Smooth muscle cell of the coronary artery (primary cell): ENCODE measurements at places on chromosomes 11 and 22. TPM values are rescaled to one million over a fixed set of nuclear protein-coding genes. Genes with fewer than 3 reads are reported as not detected.

The OR51E2 gene
- under 0.01 TPM in 1 of 2 replicates, not detected in the other for total RNA-seq

The DNAJB13 gene
- 0.15 TPM in 1 of 2 replicates, not detected in the other for total RNA-seq

The TRPC6 gene
- under 0.01 and 9.8 TPM in 2 replicates for total RNA-seq

The PHOX2A gene
- total RNA-seq, result not detected in 2 replicates

The ATL3 gene
- total RNA-seq, result 57.1 and 70.7 TPM in 2 replicates

The WNT7B gene
- not detected in 2 replicates for total RNA-seq

The APOBEC3H gene
- 0.70 TPM in 1 of 2 replicates, not detected in the other for total RNA-seq

The NLRP14 gene
- 0.08 TPM in 1 of 2 replicates, not detected in the other for total RNA-seq

The MAPK8IP2 gene
- total RNA-seq, result 0.08 and 0.12 TPM in 2 replicates

The SLC25A18 gene
- total RNA-seq, result 0.15 TPM in 1 of 2 replicates, not detected in the other

The GRM5 gene
- under 0.01 TPM in 1 of 2 replicates, not detected in the other for total RNA-seq

The TMEM218 gene
- 14.0 and 23.8 TPM in 2 replicates for total RNA-seq

The C22orf39 gene
- 32.3 and 35.6 TPM in 2 replicates for total RNA-seq

The FCHSD2 gene
- total RNA-seq, result 6.2 and 8.0 TPM in 2 replicates

The GAL3ST1 gene
- not detected in 2 replicates for total RNA-seq

The BRMS1 gene
- total RNA-seq, result 45.7 and 53.4 TPM in 2 replicates

The KLHL35 gene
- 3.3 and 6.6 TPM in 2 replicates for total RNA-seq

The ZBTB3 gene
- total RNA-seq, result 8.0 and 9.4 TPM in 2 replicates

The LRRC32 gene
- 29.1 and 65.6 TPM in 2 replicates for total RNA-seq

The MMP13 gene
- not detected in 2 replicates for total RNA-seq

The KDM4D gene
- 0.23 and 0.60 TPM in 2 replicates for total RNA-seq

The ACRV1 gene
- total RNA-seq, result not detected in 2 replicates

The TIGD3 gene
- total RNA-seq, result 0.15 TPM in 1 of 2 replicates, not detected in the other

The OR51F2 gene
- not detected in 2 replicates for total RNA-seq

The PARVG gene
- not detected in 2 replicates for total RNA-seq

The MMP11 gene
- total RNA-seq, result 11.0 and 18.5 TPM in 2 replicates

The OR10A2 gene
- total RNA-seq, result not detected in 2 replicates

The CWF19L2 gene
- 8.3 and 9.5 TPM in 2 replicates for total RNA-seq

The CCDC89 gene
- 2.6 and 5.6 TPM in 2 replicates for total RNA-seq

The LARGE1 gene
- 7.2 and 28.7 TPM in 2 replicates for total RNA-seq

The ATM gene
- 97.9 and 215 TPM in 2 replicates for total RNA-seq

The MYH9 gene
- 686 and 1,062 TPM in 2 replicates for total RNA-seq

The ZC3H12C gene
- total RNA-seq, result 7.3 and 11.3 TPM in 2 replicates

The SYT12 gene
- 0.23 and 0.83 TPM in 2 replicates for total RNA-seq

The MS4A15 gene
- not detected in 2 replicates for total RNA-seq

The LIF gene
- total RNA-seq, result 4.6 and 13.3 TPM in 2 replicates

The LRRC74B gene
- not detected in 2 replicates for total RNA-seq

The TBX1 gene
- not detected in 2 replicates for total RNA-seq

The SCGB1C1 gene
- total RNA-seq, result not detected in 2 replicates

The TEAD1 gene
- total RNA-seq, result 24.8 and 56.9 TPM in 2 replicates

The MUC5B gene
- total RNA-seq, result not detected in 2 replicates

The CALCB gene
- not detected in 2 replicates for total RNA-seq

The OR8D1 gene
- total RNA-seq, result not detected in 2 replicates

The DDI1 gene
- total RNA-seq, result not detected in 2 replicates

The FOLR2 gene
- total RNA-seq, result not detected in 2 replicates

The CD3E gene
- total RNA-seq, result not detected in 2 replicates

The FOXR1 gene
- not detected in 2 replicates for total RNA-seq

The CST6 gene
- total RNA-seq, result 2.3 and 2.8 TPM in 2 replicates

The SESN3 gene
- total RNA-seq, result 22.6 and 26.8 TPM in 2 replicates

The UCP2 gene
- total RNA-seq, result 0.60 TPM in 1 of 2 replicates, not detected in the other

The OR52N5 gene
- not detected in 2 replicates for total RNA-seq

The DNAJB7 gene
- not detected in 2 replicates for total RNA-seq

The MGAT3 gene
- total RNA-seq, result 0.12 and 0.23 TPM in 2 replicates

The DLG2 gene
- 0.45 and 4.6 TPM in 2 replicates for total RNA-seq

The PTGDR2 gene
- total RNA-seq, result 0.12 TPM in 1 of 2 replicates, not detected in the other

The PIH1D2 gene
- total RNA-seq, result 0.12 and 1.1 TPM in 2 replicates

The ST13 gene
- total RNA-seq, result 202 and 461 TPM in 2 replicates
